CD4-positive, alpha-beta T cell treated with Interleukin-6 for 4 hours (primary cell): ENCODE measurements at places on chromosomes 1 and 21.

- no peak for DNase-seq
These were observed 28.1 kb downstream of the RUNX3 start for GRCh38 chr1:24901791-24902470.

GRCh38 chr1:15282810-15283474 is 35.9 kb downstream of the FHAD1 start:
- no peak for DNase-seq

- no peak for DNase-seq
These were observed 7.9 kb downstream of the ADAMTSL4 start for GRCh38 chr1:150557065-150557600.

GRCh38 chr1:119805247-119805646 is 6.0 kb downstream of the REG4 start:
- DNase-seq = no peak

- no peak for DNase-seq
These were observed 60.4 kb upstream of the GORAB start for GRCh38 chr1:170471398-170472053.

- no peak for DNase-seq
These were observed 19.6 kb downstream of the TMCC2 start for GRCh38 chr1:205247130-205247921.

- DNase-seq = no peak
These were observed 221.9 kb downstream of the CTH start for GRCh38 chr1:70633004-70633403.

DNA sequence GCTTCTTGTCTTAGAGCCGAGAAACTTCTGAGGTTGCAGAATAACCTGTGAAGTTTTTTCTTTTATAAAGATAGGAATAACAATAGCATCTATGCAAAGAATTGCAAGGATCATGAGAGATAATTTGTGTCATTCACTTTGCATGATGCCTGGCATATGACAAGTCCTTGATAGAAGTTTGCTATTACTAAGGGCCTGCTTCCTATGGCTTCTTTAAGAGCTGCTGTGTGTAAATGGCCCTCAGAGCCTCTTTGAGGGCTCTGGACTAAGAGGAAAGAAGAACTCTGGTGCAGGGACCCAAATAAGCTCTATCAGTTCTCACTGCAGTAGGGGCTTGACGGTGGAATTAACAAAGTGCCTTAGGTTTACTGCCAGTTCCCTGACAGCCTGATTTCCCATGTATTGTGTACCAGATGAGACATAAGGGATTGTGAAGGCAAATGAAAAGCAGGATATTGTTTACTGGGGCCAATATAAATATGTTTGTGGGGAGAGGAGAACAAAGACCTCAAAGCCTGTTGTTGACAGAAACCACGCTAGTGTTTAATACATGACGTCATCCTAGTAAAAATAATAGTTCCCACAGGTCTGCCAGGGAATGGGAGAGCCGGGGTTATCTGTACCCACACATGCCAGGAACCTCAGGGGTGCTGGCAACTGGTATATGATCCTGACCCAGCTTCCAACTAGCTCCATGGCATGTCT is 131.2 kb upstream of the UBE2U start:
- DNase-seq = no peak

- no peak for DNase-seq
These were observed 151.7 kb upstream of the SAMSN1 start for GRCh38 chr21:14697769-14698168.

GRCh38 chr1:76230842-76231281 is 156.3 kb downstream of the ST6GALNAC3 start:
- DNase-seq = no peak

GRCh38 chr1:240559781-240560180 is 52.2 kb downstream of the GREM2 start:
- DNase-seq = no peak

- DNase-seq = no peak
These were observed 123.7 kb upstream of the PROX1 start for GRCh38 chr1:213864091-213864490.

GRCh38 chr1:152348447-152348846 is 11.4 kb downstream of the FLG2 start:
- no peak for DNase-seq

- peak; percentile 1 for DNase-seq
These were observed at the start of gene PLA2G4A for GRCh38 chr1:186828611-186829454. Gene PLA2G4A, plus strand, starts transcription at chr1:186828949. Its CDS starts 25,406 bp downstream, at chr1:186854355.

- no peak for DNase-seq
These were observed 261.7 kb downstream of the MATN1 start for GRCh38 chr1:30461640-30462039.

GRCh38 chr1:29436181-29436785 is 200.0 kb downstream of the PTPRU start:
- no peak for DNase-seq

GRCh38 chr1:65253800-65254319 is 55.5 kb upstream of the DNAJC6 start:
- DNase-seq = no peak

DNA sequence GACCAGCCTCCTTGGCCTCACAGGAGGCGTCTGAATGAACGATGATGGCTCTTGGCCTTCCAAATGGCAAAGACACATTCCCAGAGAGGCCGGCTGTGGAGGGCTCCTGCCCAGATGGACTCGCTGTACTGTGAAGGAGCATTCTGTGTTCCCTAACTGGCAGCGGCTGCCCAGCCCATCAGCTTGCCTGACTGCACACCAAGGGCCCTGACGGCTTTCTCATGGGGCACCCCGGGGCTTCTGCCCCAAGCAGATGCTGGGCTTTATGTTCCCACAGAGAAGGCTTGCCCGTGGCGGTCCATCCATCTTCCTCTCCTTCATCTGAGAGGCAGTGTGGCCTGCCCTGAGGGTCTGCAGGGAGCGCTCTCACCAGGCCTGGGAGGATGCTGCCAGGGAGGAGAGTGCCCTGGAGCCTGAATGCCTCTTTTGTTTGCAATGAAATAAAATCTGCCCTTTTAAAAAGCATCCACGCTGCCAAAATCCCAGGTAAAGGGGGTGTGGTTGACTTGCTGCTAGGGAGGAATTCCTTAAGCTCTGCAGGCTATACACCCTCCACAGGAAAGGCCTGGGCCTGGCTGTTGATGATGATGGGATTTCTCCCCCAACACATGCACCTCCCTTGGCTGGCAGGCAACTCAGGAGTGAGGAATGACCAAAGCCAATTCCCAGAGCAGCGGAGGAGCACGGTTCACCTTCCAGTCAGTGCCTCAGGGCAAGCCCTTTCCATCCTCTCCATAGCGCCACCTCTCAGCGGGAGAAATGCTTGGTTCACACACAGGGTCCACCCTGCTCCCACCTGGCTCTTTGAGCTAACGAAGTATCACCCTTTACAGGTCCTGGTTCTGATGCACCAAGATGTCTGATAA is 84.6 kb upstream of the SSX2IP start:
- no peak for DNase-seq

GRCh38 chr1:227372726-227373130 is 54.4 kb upstream of the CDC42BPA start:
- no peak for DNase-seq

GRCh38 chr1:228072658-228073043 is 9.9 kb upstream of the ARF1 start:
- no peak for DNase-seq

DNA sequence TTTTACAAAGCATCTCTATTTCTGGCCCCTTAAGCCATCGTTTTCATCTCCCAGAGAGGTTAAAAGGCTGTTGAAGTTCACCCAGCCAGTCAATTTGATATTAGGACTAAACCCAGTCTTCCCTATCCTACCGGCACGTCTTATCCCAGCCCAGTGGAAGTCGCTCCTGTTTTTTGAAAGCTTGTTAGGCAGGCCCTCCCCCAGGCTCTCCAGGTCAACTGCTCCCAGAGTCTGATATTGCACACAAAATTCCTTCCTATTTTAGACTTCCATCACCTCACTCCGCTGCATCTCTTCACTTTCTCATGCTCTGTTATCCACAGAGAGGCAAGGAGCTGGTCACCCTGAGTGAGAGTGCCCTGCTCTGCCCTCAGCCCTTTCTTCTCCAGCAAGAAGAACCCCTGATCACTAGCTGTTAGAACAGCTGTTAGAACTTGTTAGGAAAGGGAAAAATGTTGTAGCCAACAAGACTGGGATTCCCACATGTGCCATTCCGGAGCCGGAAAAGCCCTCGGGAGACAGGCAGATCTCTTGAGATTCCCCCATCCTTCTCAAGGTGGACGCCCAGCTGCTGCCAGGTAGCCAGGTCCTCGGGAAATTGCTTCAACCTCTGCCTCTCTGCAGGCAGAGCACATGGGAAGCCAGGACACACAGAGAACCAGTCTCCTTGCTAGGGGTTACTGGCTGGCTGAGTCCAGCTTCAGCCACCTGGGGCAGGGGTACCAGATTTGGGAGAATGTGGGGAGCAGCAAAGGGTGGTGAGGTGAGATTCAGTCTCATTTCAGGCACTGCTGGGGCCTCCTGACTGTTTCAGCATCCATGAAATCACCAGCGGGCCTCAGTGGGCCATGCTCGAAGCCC is 25.7 kb downstream of the PLXNA2 start:
- no peak for DNase-seq

DNA sequence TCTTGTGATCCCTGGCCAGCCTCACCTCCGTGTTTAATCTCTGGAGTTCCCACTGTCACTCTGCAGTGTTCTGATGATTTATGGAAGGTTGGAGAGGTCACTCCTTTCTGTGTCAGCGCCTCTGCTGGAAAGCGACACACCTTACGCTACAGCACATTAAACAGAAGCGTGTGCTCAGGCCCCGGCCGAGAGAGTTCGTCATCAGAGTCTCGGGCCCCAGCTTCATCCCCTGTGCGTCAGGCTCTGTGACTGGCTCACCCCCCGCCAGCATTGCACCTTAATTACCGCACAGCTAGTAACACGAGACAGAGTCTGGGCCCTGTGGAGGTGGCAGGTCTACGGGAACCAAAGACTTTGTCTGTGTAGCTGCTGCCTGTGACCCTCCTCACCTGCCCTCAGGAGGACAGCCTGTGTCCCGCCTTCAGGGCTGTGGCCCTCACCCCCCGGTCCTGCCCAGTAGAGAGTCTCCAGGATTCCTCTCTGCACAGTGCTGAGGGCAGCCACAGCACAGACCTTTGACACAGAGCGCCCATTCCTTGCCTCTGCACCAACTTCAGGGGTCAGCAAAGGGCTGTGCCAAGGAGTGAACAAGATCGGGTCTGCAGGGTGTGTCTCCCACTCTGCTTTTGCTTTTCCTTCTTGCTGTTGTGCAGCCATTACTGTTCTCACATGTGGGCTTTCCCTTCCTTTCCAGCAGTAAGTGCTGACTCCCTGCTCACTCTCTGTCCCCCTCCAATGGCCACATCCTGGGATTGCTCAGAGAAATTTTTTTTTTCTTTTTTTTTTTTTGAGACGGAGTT is 157.6 kb downstream of the PGBD5 start:
- no peak for DNase-seq

- DNase-seq = no peak
These were observed 11.6 kb upstream of the TTC39A start for GRCh38 chr1:51341876-51342496.

- no peak for DNase-seq
These were observed 15.1 kb upstream of the RPE65 start for GRCh38 chr1:68464891-68465290.
